ENCODE measurements at places on chromosomes 5 and 9.

DNA sequence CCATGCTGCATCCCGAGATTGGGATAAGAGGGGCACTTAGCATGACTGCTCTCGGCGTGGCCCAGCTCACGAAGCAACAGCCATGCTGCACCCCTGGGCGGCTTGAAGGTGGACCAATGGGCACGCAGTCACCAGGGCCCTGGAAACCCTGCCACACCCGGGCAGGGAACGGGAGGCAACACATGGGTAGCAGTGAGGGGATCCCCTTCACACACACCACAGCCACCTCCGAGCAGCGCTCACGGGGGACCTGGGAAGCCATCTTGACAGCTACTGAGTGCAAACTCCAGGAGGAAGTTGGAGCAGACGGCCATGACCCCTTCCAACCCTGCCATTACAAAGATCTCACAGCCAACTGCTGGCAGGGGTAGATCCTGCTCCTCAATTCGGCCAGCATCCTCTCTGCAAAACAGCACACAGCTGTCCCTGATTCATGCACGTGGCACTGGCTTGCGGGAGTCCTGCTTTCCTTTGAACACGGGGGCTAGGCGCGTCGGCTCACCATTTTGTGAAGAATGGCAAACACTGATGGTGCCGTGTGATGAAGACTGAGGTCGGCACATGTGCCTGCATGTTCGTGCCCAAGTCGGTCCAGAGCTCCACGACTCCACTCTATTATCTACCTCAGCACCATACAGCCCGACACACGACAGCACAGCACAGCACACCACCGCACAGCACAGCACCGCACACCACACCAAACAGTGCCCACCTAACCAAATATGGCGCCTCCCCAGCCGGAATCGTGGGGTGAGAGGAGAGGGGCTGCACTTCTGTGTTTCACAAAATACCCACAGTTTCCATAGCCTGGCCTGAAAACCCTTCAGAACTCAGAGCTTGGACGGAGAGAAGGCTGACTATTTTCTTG is 5.0 kb downstream of the UBAC1 start:
- DNase-seq: no peak

DNA sequence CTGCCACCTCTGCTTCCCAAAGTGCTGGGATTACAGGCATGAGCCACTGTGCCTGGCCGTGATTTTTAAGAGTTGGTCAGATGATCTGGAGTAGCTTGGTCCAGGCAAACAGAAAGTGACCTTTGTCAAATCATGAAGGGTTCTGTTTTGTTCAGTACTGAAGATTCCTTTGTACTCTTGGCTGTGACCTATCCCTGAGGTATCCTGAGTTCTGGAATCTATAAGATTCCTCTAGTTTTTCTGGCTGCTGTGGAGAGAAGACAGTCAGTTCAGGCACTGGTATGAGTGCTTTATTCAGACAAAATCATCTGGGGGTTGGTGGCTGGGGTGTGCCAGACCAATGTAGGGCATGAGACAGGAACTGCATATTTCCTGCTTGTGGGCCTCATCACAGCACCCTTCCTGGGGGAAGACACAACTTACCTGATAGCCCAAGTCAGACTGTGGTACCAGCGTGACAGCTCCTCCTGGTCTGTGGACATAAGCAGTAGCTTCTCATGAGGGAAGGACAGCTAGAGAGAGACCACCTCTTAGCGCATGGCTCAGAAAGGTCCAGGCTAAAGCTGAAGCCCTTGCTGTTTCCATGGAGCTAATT is 3.1 kb downstream of the ARHGEF39 start:
- no peak for DNase-seq

- DNase-seq: no peak
Observed at GRCh38 chr9:87518702-87519335, 21.2 kb downstream of the DAPK1 start.

DNA sequence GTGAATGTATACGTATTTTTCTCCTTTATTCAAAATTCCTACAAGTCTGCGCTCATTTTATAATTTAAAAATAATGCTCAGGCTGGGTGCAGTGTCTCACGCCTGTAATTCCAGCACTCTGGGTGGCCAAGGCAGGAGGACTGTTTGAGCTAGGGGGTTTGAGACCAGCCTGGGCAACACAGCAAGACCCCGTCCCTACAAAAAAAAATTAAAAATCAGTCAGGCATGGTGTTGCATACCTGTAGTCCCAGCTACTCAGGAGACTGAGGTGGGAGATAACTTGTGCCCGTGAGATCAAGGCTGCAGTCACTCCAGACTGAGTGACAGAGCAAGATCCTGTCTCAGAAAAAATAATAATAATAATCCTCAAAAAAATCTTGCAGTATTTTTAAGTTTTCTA is 7.8 kb downstream of the UIMC1 start:
- DNase-seq: no peak

GRCh38 chr5:148739023-148739422 is 84.7 kb upstream of the HTR4 start:
- no peak for DNase-seq

DNA sequence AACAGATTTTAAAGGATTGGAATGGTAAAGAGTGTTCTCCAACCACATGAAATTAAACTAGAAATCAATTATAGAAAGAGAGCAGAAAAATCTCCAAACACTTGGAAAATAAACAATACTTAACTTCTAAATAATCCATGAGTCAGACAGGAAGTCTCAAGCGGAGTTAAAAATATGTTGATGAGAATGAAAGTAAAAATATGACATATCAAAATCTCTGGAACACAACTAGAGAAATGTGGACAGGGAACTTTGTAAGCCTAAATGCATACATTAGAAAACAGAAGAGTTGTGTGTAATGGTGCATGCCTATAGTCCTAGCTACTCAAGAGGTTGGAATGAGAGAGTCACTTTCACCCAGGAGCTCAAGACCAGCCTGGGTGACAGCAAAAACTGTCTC is 47.9 kb upstream of the ZNF618 start:
- no peak for DNase-seq

DNA sequence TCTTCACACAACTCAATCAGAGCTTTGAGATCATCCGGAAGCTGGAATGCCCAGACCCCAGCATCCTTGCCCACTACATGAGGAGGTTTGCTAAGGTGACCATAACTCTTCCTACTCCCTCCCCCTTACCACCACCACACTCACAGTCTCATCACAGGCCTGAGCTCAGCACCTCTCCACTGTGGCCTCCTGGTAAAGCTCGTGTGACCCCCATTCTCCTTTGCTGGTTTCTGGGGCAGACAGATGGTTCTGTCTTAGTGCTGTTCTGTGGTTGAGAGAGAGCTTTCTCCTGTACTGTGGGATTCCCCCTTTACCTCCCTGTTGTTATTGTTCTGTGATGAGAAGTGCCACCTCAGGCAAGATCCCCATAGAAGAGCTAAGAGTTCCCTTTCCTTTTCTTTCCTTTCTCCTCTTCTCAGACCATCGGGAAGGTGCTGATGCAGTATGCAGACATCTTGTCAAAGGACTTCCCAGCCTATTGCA is 92.7 kb upstream of the RUSC2 start:
- no peak for DNase-seq

- DNase-seq: no peak
Observed at GRCh38 chr5:39360471-39361111, 3.7 kb downstream of the C9 start.

DNA sequence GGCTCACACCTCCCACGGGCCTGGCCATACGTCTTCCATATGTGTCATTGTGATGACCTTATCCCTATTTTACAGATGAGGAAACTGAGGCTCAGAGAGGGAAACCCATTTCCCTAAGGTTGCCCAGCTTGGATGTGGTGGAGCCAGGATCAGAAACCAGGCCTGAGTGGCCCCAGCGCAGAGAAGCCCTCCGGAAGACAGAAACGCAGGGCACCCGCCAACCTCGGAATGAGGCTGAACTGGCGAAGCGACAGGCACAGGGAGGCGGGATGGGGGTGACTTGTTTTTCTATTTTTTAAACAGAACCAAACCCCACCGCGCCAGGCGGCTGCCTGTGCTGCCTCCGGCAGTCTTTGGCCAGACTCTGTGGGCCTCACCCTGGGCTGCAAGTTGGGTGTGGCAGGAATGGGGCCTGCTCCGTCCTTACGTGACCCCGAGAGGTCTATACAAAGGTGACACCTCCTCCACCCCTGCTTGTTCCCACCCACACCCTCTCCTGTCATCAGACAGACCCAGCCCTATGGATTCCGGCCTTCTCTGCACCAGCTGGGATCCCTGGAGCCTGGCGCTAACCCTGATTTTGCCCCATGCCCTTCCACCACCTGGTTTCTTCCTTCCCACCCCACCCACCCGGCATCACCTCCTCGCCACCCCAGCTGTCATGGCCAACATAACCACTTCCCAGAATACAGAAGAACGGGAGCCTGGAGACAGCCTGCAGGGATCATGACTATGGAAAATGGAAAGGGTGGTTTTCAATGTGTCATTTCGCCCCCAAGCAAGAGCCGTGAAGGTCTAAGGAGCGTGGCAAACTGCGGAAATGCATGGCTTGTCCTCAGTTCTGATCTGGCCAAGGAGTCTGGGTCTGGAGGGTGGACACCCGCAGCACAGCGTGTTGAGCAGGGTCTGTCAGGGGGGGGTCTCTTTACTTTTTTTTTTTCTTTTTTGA is 23.6 kb downstream of the PLPP7 start:
- no peak for DNase-seq

GRCh38 chr5:346229-346935 is 24.9 kb downstream of the AHRR start:
- no peak for DNase-seq

DNA sequence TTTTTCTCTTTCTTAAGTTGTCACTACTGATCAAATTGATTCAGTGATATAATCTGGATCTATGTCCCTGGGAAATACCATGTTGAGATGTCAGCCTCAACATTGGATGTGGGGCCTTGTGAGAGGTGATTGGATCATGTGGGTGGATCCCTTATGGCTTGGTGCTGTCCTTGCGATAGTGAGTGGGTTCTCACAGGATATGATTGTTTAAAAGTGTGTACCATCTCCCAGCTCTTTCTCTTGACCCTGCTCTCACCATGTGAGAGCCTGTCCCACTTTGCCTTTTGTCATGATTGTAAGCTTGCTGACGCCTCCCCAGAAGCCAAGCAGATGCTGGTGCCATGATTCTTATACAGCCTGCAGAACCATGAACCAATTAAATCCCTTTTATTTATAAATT is 68.6 kb downstream of the ST8SIA4 start:
- no peak for DNase-seq

GRCh38 chr5:28190011-28190410 is 1151.6 kb upstream of the CDH9 start:
- DNase-seq: no peak

DNA sequence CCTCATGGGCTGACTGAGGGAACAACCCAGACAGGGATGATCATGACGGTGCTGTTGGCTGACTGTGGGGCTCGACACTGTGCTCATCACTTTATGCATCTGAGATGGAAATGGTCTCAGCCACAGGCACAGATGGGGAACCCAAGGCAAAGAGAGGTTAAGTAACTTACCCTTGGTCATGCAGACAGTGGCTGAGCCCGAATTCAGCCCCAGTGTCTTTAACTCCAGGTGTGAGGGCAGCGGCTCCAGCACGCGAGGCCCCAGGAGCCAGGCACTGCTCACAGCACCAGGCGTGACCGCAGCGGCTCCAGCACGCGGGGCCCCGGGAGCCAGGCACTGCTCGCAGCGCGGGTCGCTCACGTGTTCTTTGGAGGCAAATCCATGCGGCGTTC is 45.3 kb upstream of the FCN1 start:
- no peak for DNase-seq

- DNase-seq: no peak
Observed at GRCh38 chr9:85521371-85522197, 220.2 kb downstream of the AGTPBP1 start.

- no peak for DNase-seq
Observed at GRCh38 chr5:127960270-127960691, 123.3 kb upstream of the SLC12A2 start.

DNA sequence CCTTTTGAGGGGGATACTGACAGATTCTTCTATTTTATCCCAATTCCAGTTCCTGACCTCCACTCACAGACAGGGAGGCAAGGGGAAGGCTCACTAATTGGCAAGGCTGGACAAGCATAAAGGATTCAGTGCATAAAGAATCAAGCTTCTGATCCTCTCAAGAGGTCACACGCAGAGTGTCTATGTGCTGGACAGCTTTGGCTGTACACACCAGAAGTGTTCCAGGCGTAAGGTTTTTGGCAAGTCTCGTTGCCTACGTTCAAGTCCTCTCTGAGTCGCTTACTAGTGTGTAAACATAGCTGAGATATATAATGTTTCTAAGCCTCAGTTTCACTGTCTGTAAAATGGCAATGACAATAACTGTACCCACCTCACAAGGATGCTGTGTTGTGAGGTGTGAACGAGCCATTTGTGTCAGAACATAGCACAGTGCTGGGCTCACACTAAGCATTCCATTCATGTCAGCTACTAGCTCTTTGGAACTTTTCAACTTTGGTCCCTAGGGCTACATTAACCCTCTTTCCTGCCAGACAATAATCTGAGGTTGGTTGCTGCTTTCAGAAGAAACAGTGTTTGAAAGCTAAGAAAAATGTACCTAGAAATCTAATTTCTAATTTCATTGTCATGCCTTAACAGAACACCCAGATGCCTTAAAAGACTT is 52.1 kb downstream of the PALM2AKAP2 start:
- no peak for DNase-seq

DNA sequence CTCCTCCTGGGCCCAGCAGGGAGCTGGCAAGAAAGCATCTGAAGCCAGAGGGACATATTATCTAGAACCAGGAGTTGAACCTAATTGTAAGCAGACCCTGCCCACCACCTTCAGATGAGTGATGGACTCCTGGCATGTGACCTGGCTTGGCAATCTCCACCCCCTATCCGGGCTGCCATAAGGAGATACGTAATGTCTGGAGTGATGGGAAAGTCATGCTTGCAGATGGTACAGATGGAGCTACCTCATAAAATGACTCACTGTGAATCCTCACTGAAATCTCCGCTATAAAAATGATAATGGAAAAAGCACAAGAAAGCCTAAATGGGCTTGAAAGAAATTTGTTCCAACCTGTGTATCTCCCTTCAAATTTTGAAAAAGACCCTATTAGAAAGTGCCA is 157.5 kb downstream of the DMRT2 start:
- peak; percentile 90 for DNase-seq

GRCh38 chr9:21801683-21802417 is 586 bp upstream of the MTAP start:
- DNase-seq: no peak

Data from skeletal muscle cell (primary cell).